Type B pancreatic cell (in vitro differentiated cells): ENCODE measurements at places on chromosomes 16 and 17.

- H3K36me3 ChIP-seq: peaks cover 16% of the 10 kb centered on the region
- H3K4me3 ChIP-seq: no peak overlapping the region
- H3K4me1 ChIP-seq: peaks cover 22% of the 10 kb centered on the region
- H3K27me3 ChIP-seq: no peaks in the 10 kb centered on the region
- DNase-seq: no peak
- no peak overlapping the region for H3K27ac ChIP-seq
Measured at GRCh38 chr17:43354371-43354770, 44.4 kb upstream of the ARL4D start.

GRCh38 chr16:75385507-75386152, 47.7 kb downstream of the CFDP1 start:
- H3K27me3 ChIP-seq: no peaks in the 10 kb centered on the region
- no peak for DNase-seq
- H3K27ac ChIP-seq: no peak overlapping the region

DNA sequence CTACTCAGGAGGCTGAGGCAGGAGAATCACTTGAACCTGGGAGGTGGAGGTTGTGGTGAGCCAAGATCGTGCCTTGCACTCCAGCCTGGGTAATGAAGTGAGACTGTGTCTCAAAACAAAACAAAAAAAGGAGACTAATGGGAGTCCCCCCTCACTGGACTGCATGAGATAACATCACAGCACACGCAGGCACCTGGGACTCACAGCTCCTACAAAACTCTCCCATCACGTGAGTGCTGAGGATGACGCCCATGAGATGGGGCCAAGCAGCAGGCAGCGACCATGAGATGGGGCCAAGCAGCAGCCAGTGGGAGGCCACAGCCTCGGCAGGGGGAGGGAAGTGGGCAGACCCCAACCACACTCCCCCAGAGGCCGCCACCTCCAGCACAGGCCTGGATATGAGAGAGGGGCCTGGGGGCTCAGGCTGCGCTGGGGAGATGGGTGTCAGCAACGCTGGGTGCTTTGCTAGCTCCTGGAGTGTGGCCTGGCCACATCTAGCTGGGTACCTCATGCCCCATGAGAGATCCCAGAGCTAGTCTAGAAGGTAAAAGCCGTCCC, 15.4 kb downstream of the DNAAF8 start:
- H3K27ac ChIP-seq: no peak overlapping the region
- no peak overlapping the region for H3K4me3 ChIP-seq
- DNase-seq: no peak
- H3K27me3 ChIP-seq: no peaks in the 10 kb centered on the region
- no peaks in the 10 kb centered on the region for H3K4me1 ChIP-seq

GRCh38 chr17:69684251-69684650, 269.8 kb downstream of the MAP2K6 start:
- H3K36me3 ChIP-seq: peaks cover 4% of the 10 kb centered on the region
- DNase-seq: no peak
- H3K4me1 ChIP-seq: no peaks in the 10 kb centered on the region
- no peak overlapping the region for H3K27ac ChIP-seq
- H3K27me3 ChIP-seq: peaks cover 5% of the 10 kb centered on the region
- no peak overlapping the region for H3K4me3 ChIP-seq

DNA sequence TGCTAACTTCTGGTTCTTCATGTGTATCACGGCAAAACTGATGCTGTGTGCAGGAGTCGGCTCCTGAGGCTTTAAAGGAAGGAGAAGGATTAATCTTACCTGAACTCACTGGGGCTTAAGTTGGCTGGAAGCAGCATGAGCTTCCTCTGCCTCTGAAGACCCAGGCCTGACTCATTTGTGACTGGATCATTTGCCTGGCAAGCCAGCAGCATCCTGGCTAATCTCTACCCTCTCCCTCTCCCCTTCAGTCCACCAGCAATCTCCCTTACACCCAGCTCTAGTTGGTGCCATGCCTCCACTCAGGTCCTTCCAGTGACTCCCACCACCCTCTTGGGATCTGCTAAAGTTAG, 150.3 kb downstream of the IRX3 start:
- peaks cover 12% of the 10 kb centered on the region for H3K27me3 ChIP-seq
- no peak overlapping the region for H3K27ac ChIP-seq
- DNase-seq: no peak
- H3K4me3 ChIP-seq: no peak overlapping the region
- H3K36me3 ChIP-seq: no peaks in the 10 kb centered on the region

DNA sequence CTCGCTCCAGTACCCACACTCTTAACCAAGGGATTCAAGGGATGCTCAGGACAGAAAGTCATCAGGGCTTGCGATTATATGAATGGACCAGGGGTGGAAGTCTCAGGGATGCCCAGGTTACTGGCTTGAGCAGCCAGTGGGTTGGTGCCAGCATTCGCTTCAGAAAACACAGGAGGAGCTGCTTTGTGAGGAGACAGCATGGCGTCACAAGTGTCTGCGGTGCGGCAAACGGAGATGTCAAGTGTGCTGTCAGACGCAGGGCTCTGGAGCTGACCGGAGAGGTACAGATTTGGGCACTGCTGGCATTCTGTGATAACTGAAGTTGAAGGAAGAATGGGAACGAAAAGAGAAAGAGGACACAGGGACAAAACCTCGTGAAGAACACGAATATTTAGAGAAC, 4.1 kb downstream of the MARCHF10 start:
- H3K4me1 ChIP-seq: peaks cover 34% of the 10 kb centered on the region
- peaks cover 12% of the 10 kb centered on the region for H3K27me3 ChIP-seq
- no peak overlapping the region for H3K27ac ChIP-seq
- DNase-seq: no peak
- H3K36me3 ChIP-seq: no peaks in the 10 kb centered on the region

DNA sequence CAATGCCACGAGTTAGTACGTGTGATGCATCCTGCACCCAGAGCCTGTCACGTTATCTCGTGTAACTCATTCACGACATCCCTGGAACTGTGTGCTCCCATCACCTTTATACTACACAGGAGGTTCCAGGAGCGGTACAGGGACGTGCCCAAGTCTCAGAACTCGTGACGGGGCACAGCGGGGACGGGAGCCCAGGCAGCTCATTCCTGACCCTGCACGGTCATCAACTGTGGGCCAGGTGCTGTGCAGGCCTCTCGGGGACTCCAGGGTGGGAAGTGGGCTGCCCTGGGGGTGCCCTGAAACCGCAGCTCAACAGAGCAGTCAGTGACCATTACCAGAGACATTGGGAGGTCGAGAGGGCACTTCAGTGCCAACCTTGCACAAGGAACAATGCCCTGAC, 11.1 kb upstream of the KIF19 start:
- no peak for DNase-seq
- no peak overlapping the region for H3K4me3 ChIP-seq
- H3K27me3 ChIP-seq: peaks cover 6% of the 10 kb centered on the region

DNA sequence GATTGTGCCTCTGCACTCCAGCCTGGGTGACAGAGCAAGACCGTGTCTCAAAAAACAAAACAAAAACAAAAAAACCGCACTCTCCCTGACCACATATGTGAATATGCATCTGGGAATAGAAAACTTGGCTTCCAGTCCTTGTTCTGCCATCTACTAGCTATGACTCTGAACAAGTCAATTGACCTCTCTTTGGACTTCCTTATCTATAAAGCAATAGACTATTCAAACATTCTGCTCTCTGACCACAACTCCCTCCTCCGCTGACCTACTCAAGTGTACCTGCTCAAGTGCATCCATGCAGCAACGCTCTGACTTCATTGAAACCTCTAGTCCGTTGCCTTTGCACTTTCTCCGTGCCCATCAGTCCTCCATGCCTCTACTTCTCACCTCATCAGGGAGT, 52.6 kb upstream of the KDM6B start:
- no peak overlapping the region for H3K27ac ChIP-seq
- no peak overlapping the region for H3K4me3 ChIP-seq
- peaks cover 8% of the 10 kb centered on the region for H3K27me3 ChIP-seq
- no peak for DNase-seq

DNA sequence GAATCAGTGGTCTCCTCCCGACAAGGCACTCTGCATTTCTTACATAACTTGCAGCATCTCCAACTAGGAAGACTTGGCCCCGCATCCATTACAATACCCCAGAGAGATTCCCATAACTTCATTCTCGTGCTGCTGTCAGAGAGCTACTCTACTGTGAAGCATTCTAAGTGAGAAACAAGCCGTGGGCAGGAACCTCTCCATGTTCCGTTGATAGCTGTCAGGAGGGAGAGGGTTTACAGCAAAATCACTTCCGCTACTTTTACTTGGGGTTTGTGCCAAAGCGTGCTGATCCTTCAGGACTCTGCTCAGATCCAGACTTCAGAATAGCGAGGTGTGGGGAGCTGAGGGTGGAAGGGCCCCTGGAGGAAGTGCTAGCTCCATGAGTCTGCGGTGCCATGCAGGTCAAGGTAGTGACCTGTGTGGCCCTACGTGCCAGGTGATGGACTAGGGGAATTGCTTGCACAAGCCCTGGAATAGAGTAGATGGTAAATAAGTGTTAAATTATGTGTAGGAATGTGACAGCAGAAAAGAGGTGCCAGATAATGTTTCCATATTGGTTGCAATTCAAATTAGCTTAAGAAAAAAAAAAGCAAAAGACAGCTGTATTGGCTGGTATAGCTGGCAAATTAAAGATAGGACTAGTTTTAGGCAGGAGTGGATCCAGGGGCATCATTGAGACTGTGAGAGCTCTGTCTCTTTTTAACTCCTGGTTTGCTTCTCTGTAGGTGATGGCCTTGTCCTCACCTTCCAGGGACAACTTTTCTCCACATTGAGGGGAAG, 358.5 kb upstream of the ERCC4 start:
- no peak overlapping the region for H3K4me3 ChIP-seq
- no peaks in the 10 kb centered on the region for H3K36me3 ChIP-seq
- no peaks in the 10 kb centered on the region for H3K4me1 ChIP-seq
- no peak overlapping the region for H3K27ac ChIP-seq
- peaks cover 35% of the 10 kb centered on the region for H3K27me3 ChIP-seq
- DNase-seq: no peak

DNA sequence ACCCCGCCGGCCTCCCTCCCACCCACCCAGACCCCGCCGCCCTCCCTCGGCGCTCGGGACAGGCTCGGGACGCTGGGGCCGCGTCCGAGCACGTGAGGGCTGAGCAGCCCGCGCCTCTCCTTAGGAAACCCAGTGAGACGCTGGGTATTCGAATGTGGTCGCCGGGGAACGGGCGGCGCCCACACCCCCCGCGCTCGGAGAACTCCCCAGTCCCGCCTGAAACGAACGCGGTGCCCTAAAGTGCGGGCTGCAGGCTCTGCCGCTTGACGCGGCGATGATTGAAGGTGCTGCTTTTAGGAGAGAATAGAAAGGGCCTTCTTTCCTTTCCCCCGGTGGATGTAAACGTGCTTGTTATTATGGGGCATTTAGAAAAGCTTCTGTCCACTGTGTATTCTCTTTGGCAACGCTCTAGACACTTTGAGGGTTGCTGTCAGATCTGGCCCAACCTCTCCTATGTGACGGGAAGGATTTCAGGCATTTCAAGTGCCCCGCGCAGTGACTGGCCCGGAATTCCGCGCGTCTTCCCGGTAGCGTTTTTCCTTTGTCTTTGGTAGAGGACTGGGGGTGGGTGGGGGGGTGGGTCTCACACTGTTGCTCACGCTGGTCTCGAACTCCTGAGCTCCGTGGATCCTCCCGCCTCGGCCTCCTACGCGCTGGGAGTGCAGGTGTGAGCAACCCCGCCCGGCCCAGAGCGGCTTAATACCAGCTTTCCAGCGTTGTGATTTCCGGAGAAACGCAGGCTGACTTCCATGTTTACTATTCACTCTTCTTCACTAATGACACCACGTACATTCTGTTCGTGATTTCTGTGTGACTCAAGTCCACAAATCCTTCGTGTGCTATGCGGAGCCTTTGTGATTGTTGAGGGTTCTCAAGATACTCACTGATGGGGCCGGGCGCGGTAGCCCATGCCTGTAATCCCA, 21.8 kb upstream of the FOXK2 start:
- DNase-seq: no peak
- H3K4me1 ChIP-seq: peaks cover 18% of the 10 kb centered on the region
- H3K27ac ChIP-seq: peak overlapping the region; percentile 92
- peaks cover 10% of the 10 kb centered on the region for H3K27me3 ChIP-seq
- H3K4me3 ChIP-seq: peak overlapping the region; percentile 93

- H3K4me3 ChIP-seq: no peak overlapping the region
- peaks cover 8% of the 10 kb centered on the region for H3K4me1 ChIP-seq
- H3K27me3 ChIP-seq: no peaks in the 10 kb centered on the region
- H3K27ac ChIP-seq: no peak overlapping the region
- no peak for DNase-seq
Measured at GRCh38 chr16:49513040-49513439, 139.4 kb downstream of the C16orf78 start.

- no peak overlapping the region for H3K27ac ChIP-seq
- H3K27me3 ChIP-seq: no peaks in the 10 kb centered on the region
- peaks cover 12% of the 10 kb centered on the region for H3K36me3 ChIP-seq
Measured at GRCh38 chr16:53998966-53999522, 287.5 kb downstream of the IRX3 start.

- no peak overlapping the region for H3K4me3 ChIP-seq
- H3K27ac ChIP-seq: no peak overlapping the region
- no peak for DNase-seq
- H3K4me1 ChIP-seq: peaks cover 4% of the 10 kb centered on the region
- peaks cover 26% of the 10 kb centered on the region for H3K36me3 ChIP-seq
- H3K27me3 ChIP-seq: no peaks in the 10 kb centered on the region
Measured at GRCh38 chr17:54933921-54934320, 33.3 kb downstream of the TOM1L1 start.
